ENCODE measurements at places on chromosomes 3 and 15.

DNA sequence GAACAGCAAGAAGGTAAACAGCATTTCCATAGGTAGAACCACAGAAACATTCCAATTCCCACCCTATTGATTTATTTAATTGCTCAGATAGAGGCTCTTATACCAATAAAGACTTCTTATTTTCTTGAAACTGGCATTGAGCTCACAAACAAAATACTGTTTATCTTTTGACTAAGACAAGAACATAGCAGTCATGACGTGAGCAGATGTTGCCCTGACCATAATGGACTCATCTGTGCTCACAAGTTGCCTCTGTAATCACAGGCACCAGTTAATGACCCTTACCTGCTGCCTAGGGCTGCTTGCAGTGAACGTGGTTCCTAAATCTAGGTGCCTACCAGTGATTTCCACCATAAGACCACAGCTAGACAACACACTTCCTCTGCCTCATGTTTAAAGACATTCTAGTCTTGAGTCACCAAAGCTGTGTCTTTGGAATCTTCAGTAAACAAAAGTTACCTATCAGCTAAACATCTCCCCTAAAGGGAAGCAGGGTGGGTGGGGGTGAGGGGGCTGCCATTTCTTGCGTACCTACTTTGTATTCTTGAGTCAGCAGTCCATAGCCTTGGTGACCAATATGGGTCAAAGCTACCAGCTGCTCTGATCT, 2.1 kb downstream of the FYCO1 start:
- peak; percentile 18 for DNase-seq

GRCh38 chr3:118675305-118675704, 359.3 kb downstream of the IGSF11 start:
- DNase-seq: peak; percentile 66

- no peak for DNase-seq
These were observed 39.2 kb upstream of the HERC1 start for GRCh38 chr15:63872759-63873510.

DNA sequence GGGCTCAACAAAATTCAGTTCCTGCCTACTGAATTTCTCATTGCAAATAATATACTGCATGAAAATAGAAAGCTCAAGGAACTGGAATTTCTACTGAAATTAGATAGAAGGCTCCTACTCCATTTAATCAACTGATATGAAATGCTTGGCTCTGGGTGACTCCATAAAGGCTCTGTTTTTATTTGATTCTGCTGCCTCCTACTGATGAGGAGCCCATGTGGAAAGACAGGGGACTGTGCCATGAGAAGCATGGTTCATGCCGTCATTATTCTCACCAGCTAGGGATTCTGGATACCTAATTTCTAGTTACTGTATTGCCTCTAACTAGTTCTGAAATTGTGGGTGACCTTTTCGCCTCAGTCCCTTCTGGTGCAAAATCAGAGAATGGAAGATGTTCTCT, 366.2 kb upstream of the DPH6 start:
- no peak for DNase-seq

GRCh38 chr15:40925495-40925862, 3.7 kb upstream of the DLL4 start:
- no peak for DNase-seq

DNA sequence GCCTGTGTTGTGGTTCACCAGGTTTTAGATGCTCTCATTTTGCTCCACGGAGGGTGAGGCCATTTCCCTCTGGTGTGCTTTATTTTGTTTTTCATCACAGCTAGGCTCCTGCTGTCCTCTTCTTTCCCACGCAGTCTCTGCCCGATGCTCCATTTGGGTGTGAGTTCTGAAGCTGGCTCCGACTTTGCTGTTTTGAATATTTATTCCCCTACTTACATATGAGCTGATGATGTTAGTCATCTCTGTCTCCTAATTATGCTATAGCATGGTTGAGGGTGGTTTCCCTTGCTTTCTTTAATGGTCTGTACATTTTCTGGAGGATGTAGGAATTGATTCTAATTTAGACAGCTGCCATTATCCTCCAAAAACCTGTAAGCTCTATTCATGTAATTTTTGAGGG, 168.1 kb upstream of the MYRIP start:
- no peak for DNase-seq

- no peak for DNase-seq
These were observed 39.9 kb downstream of the PLCH1 start for GRCh38 chr3:155704771-155705559.

- no peak for DNase-seq
These were observed 29.6 kb downstream of the MSL2 start for GRCh38 chr3:136166507-136166906.

DNA sequence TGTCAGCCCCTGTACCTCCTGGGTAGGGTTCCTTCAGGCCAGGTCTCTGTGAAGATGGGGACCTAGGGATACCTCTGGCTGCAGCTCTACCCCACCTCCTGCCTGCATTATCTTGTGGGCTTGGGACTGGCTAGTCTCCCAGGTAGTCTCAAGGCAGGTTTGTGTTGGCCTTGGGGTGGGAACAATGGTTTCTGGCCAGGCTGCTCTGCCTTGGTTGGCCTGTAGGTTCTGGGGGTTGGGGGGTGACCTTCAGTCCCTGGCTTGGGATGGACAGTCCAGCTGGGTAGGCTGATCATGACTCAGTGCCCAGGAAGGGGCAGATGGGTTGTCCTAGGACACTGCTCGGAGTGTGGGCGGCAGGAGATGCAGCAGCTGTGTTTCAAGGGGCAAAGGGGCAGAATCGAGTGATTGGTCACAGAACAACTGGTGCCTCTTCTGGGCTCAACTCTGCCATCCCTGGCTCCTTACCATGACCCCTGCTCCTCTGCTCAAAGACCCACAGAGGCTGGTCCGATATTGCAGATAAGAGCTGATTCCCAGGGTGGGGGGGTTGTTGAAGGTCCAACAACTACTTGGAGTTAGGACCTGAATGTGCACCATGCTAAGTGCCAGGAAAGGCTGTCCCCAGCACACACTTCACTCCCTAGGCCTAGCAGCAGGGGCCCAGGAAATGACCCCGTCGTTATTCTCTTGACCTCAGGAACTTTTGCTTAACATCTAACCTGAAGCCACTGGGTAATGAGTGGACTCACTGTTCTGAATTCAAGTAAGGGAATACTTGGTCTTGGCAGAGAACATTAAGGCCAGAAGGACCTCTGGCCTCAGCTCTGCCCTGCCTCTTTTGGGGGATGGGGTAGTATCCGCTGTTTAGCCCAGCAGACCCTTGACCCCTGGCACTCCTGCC, 18.1 kb upstream of the BSN start:
- DNase-seq: no peak

DNA sequence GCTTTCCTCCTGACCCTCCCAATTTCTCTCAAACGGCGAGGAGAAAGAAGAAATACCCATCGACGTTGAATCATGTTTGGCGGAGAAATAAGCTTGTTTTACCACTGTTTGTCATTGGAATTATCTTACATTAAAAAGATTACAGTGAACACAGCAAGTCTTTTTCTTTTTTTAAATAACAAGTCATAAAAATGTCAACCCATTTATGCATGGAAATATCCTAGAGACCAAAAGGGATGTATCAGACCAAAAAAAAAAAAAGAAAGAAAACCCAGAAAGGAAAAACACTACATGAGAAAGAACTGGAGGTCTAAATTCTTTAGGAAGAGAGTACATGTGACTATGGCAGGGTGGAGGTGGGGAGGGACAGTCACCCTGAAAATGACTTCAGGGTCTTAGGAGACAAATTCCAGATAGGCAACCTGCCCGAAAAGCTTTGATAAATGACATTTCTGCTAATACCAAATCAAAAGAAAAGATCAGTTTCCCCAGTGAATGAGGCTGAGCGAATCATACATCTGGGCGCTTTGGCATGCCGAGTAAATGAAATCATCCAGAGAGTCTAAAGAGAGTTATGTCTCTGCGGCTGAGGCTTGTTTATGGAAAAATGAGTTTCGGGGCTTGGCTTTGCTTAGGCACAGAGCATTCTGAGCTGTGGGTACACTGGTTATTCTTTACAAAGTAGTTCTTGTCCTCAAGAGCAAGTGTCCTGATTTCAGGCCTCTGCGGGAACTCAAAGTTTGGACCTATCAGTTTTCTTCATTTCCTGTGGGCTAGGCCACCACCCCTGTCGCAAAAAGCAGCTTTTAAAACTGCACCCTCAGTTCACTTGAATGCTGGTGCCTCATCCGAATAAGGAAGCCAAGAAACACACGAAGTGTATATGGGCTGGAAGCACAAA, 110.1 kb upstream of the TGFBR2 start:
- peak; percentile 45 for DNase-seq

- no peak for DNase-seq
These were observed at the start of gene RPS17 for GRCh38 chr15:82540055-82540983. RPS17 (minus strand) TSS chr15:82540457; CDS start chr15:82540428, 29 bp downstream.

DNA sequence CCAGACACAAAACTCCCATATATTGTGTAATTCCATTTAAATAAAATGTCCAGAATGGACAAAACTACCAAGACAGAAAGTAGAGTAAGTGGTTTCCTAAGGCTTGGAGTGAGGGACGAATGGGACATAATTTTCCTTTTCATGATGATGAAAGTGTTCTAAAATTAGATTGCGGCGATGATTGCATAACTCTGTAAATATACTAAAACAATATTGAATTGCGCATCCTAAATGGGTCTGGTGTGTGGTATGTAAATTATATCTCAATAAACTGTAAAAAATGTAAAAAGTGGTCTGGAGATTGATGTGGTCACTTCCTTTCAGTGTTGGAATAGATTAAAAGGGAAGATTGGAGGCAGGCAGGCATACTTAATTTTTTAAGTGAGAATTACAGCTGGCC, 105.9 kb upstream of the KCNAB1 start:
- peak; percentile 63 for DNase-seq

DNA sequence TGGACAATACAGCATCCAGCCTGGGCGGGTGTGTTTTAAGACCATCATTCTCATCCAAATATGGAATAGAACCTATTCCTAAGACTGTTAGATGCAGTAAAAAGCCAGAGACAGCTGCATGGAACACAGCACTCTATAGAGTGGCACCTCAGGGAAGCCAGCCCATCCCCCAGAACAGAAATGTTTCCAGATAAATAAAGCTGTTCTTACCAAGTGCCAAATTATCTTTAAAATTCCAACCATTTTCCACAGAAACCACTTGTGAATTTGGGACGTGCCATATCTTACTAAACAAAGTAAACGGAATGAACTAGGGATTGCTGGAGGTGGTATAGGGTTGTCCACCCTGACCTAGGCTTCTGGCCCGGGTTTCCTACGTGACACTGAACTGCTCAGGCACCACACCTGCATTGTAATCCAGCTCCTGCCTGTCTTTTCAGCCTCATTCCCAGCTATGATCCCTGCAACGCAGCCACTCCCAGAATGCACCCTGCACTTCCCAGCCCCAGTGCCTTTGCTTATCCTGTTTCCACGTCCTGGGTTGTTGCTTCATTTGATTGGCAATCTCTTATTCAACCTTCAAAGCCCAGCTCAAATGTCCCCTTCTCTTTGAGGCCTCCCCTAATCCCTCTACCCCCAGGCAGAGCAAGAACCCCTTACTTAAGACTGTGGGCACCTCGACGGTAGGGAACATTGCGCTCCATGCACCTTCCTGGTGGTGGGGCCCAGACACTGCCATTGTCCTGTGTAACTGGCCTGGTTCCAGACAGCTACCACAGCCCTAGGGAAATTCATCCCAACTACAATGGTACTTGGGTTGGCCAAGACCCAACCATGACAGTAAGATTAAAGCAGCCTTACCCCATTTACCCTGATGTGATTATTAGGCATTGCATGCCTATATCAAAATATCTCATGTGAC, 100.2 kb downstream of the IQSEC1 start:
- no peak for DNase-seq

DNA sequence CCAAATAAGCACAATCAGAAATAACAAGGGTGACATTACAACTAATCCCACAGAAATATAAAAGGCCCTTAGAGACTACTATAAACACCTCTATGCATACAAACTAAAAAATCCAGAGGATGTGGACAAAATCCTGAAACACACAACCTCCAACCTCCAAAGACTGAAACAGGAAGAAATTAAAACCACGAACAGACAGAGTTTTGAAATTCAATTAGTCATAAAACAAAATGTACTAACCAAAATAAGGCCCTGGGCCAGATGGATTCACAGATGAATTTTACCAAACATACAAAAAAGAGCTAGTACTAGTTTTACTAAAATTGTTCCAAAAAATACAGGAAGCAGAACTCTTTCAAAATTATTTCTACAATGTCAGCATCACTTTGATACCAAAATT, 1043.6 kb downstream of the DIPK2A start:
- DNase-seq: peak; percentile 96

GRCh38 chr3:126621171-126621570, 33.8 kb downstream of the TXNRD3 start:
- DNase-seq: no peak

GRCh38 chr15:88716543-88717381, 77.9 kb downstream of the ISG20 start:
- no peak for DNase-seq

DNA sequence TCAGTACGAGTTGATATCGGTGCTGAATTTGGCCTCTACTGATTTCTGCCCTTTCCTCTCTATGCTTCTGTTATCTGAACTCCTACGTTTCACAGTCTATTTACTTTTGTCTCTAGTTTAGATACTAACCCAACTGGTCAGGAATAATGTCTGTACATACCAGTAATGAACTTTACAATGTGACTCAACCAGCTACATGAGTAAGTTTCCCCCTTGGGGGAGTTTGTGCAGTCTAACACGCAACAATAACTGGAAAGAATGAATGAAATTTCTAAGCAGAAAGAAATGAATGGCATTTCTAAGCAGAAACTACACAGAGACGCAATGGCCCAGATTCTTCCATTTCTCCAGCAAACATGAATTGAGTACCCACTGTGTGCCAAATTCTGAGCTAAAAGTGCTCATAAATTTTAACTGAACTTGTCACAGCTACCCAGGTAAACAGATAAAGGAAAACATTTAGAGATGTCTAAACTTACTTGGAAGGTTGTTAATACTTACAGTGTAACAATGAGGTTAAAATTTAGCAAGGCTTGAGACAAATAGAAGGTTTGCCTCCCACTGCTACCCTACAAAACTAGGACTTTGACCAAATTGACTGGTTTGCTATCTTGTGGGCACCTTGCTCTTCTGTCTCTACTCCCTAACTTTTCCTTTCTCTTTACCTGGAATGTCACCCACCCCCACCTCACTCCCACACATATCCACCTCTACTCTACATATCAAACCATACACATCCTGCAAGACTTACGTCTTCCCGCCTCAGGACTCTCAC, 11.6 kb downstream of the UPK1B start:
- no peak for DNase-seq

GRCh38 chr3:81910244-81910852, 148.9 kb upstream of the GBE1 start:
- peak; percentile 31 for DNase-seq

- no peak for DNase-seq
These were observed 10.2 kb downstream of the PXYLP1 start for GRCh38 chr3:141241616-141242376.

- DNase-seq: peak; percentile 75
These were observed 6.9 kb downstream of the TGFBR2 start for GRCh38 chr3:30613133-30613825.

GRCh38 chr15:31128477-31128876, 27.0 kb upstream of the TRPM1 start:
- DNase-seq: no peak
